ENCODE measurements at places on chromosomes 3 and 15.

DNA sequence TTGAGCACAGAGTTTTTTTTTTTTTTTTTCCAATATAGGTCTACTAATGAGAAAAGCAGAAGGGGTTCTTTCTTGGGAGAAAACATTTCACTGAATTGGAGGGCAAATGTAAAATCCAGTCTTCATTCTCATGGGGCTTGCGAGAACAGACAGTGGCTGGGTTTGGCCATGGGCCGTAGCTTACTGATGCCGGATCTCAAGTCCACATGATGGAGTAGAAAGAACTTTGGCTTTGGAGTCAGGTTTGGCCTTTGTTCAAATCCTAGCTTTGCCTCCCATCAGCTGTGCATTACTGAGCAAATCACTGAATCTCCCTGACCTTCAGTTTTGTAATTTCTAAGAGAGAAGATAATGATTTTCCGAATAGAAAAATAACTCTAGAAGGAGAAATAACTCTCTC, 59.7 kb downstream of the LMCD1 start:
- DNase-seq: no peak

DNA sequence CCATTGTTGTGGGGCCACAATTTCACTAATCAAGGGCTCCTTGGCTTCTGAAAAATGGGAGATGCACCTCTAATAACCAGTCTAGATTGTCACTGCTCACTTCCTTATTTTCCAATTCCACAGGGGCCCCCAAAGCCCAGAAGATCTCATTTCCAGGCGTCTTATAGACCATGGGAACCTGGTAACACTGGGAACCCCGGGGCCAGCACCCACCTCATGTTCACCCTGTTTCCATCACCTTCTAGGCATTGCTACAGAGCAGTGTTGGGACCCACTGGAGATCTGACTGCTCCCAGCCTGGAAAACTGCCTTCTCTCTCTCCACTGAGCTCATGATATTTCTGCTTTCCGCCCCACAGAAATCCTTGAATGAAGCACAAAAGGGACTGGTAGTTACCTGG, 61.5 kb downstream of the TFRC start:
- no peak for DNase-seq

DNA sequence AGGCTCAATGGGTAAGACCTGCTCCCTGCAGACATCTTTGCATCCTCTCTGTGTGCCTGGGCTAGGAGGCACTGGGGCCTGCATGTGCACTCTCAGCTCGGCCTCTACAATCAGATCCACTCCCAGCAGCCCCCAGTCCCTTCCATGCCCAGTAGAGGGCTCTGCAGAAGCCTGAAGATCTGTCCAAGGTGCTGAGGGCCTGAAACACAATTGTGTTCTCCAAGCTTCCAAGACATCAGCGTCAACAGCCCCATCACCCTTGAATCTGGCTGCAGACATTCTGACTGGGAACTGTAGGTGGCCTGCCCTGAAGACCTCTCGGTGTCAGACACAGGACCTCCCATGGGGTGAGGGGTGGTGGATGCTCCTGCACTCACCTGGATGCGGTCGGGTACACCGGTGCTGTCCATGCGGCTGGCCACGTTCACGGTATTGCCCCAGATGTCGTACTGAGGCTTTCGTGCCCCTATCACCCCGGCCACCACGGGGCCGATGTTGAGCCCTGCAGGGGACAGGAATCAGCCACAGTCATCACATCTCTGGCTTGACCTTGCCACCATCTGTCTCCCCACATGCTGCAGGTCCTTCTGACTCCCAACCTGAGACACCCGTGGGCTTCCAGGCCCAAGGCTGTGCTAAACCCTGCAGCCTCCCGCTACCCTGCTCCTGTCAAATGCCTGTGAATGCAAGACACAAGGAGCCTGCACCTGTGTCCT, 84.7 kb downstream of the SEC22A start:
- peak; percentile 13 for DNase-seq

- no peak for DNase-seq
These were observed 7.6 kb upstream of the PPP1R2 start for GRCh38 chr3:195550723-195551122.

DNA sequence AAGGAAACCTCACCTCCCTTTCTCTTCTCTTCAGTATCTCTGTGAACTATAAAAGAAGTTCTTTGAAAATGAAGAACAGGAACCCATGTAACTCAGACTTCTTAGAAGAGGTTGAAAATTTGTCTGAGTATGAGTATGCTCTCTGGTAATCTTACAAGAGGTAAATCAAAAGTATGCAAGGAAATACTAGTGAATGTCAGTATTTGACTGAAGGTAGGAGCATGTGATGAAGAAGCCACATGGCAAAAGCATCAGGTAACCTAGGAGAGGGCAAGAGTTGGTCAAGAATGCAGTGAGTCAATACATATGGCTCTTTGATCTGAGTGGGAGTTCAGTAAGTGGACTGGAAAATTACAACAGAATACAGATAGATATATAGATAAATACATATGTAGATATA, 133.0 kb upstream of the NECTIN3 start:
- DNase-seq: no peak

DNA sequence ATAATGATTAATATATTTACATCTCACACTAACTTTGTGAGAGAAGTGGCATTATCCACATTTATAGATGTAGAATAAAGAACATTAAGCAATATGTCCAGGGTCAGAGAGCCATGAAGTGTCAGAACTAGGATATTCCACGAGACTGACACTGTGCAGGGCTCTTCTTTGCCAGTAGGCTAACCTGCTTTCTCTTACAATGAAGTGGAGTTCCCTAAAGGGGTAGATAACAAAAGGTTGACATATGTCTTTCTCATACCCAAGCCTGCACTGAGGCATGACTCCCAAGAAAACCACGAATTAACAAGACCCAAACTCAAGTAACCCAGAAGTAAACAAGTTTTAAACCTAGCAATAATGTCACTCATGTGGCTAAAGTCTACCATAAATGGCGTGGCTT, 191.5 kb upstream of the SLC2A2 start:
- no peak for DNase-seq

DNA sequence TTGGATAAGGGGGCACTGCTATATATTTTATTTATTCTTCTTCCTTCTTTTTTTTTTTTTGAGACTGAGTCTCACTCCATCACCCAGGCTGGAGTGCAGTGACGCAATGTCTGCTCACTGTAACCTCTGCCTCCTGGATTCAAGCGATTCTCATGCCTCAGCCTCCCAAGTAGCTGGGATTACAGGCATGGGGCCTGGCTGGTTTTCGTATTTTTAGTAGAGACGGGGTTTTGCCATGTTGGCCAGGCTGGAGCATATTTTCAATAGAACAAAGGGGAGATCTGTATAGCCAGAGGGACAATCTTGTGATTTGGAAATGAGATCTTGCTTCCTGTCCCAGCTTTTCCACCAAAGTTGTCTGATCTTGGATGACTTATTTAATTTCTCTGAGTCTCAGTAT, 133.1 kb upstream of the ABHD17C start:
- DNase-seq: no peak

DNA sequence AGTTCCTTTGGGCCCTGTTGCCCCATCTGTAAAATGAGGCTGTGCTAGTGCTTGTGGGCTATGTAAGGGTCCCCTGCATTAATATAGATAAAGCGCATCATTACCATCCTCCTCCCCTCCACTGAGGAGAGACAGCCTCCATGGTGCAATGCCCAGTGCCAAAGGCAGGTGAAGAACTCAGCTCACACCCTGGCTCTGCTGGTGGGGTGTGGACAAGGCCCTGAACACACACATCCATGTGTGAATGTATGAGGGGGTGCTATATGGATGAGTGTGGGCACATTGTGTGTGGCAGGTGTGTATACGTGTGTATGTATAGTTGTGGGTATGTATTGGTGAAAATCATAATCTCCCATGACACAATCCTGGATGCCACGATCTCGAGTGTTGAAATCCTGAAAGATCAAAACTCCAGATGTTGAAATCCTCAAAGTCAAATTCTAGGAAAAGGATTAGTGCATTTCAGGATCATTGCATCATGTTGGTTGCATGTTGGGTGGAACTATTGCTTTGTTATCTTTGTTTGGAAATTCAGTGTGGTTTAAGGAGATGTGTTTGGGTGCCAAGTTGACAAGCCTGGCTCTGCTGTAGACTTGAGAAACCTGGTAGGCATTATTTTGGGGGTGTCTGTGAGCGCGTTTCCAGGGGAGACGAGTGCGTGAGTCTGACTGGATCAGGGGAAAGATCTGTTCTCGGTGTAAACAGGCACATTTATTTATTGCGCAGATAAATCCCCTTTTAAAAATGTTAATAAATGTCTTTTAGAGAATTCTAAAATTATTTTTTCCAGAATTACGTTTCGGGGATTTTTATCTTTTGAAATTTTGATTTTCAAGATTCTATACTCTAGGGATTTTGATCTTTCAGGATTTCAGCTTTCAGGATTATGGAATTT, 42.0 kb upstream of the SEC61A1 start:
- DNase-seq: peak; percentile 31

GRCh38 chr3:181844211-181844610, 132.5 kb downstream of the SOX2 start:
- DNase-seq: no peak

GRCh38 chr15:35197306-35197705, 112.2 kb upstream of the NANOGP8 start:
- DNase-seq: no peak

GRCh38 chr15:61421470-61421869, 192.4 kb upstream of the RORA start:
- no peak for DNase-seq

Data from right lung (tissue), 10 donors.